ENCODE measurements at places on chromosomes 16 and 17.

DNA sequence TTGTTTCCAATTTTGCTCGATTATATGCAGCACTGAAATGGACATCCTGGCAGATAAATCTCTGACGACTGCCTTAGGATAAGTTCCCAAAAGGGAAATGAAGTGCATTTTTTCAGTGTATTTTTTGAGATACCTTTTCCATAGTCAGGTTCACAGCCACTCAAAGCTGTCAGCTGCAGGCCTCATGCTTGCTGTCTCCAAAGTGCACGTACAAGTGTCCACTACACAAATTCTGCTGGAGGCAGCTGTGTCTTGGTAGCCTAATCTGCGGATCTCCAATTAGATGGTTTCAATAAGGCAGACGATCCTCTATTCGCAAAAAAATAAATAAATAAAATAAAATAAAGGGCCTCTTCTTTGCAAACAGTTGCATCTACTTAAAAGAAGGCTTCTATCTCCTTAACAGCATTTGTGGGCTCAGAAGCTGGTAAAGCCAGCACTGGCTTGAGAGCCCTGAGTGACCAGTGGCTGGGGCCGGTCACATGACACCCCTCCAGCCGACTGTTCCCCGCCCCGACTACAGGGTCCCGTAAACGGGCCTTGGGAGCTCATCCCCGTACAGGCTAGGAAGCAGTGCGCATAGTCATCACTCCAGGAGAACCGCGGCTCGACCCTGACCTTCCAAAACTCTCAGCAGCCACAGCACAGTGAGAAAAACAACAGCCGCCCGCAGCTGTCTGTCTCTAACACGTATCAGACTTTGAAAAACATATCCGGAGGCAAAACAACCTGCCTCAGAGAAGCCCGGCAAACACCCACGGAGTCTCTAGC, 18.8 kb downstream of the RPH3AL start:
- peak; percentile 19 for DNase-seq

GRCh38 chr16:79821911-79822310, 221.4 kb upstream of the MAF start:
- DNase-seq, result no peak

GRCh38 chr16:54996186-54996585, 65.5 kb downstream of the IRX5 start:
- no peak for DNase-seq

- DNase-seq, result no peak
Observed at GRCh38 chr17:55931446-55931845, 180.6 kb downstream of the PCTP start.

DNA sequence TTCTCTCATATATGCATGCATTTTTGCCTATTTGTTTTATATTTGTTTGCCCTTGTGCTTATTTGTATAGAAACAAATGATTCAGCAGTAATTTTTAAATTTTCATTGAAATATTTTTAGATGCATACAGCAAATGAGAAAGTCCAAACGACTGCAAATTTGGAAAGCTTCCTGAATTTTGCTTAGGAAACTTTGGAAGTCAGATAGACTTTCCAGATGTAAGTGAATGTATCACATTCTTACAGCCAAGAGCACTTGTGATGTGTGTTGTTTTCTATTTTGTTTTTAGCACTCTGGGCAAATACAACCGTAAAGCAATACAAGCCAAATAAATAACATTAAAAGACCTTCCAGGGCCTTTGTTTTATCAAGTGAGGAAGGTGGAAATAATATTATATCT, 680.8 kb upstream of the CDH8 start:
- no peak for DNase-seq

DNA sequence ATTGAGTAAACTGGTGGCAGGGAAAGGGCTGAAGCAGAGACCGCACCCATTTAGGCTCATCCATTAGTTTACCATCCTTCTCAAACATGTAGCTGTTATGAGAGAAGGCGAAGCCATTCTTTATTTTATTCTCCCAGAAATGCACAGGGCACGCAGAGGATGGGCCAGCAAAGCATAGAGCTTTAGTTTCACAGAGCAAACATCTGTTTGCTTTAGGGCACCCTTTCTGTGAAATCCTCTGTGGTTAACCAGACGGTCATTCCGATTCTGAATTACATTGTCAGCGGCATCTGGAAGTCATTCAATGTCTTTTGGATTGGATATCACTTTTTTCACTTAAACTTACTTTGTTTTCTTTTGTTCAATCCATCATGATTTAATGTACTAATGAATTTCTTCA, 96.0 kb downstream of the TOX3 start:
- DNase-seq, result no peak

DNA sequence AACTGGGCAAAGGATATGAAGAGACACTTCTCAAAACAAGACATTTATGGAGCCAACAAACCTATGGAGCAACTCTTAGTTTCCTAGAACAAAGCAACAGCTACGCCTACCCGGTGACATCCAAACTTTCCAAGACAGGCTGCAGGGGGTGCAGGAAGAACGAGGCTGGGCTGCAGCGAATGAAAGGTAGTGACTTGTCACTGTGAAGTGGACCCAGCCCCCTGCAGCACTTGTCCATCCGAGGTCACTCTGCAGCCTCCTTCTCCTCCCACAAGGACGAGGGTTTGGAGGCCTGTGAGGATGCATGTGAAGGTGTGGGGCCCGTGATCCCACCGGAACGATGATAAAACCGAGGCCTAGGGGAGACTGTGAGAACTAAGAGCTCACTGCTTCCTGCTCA, 192.6 kb upstream of the RPL38 start:
- no peak for DNase-seq

DNA sequence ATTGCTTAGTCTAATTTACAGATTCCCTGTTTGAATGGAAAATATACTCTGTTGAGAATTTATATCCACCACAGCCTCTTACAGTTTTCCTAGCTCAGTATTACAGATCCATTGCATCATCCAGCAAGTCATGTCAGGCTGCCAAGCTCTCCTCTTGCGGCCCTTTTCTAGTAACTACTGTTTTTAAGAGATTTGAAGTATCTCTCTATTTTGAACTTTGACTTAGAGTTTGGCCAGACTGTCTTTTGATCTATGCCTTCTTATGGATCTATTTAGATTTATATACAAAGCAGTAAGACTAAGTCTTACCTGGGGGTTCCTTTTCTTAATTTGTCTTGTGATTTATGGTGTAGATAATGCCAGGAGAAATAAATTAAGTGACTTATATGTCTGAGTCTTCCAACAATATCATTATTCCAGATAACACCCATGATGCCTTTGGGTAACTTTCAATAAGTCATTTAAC, 53.1 kb upstream of the ABCC11 start:
- DNase-seq, result peak; percentile 95

DNA sequence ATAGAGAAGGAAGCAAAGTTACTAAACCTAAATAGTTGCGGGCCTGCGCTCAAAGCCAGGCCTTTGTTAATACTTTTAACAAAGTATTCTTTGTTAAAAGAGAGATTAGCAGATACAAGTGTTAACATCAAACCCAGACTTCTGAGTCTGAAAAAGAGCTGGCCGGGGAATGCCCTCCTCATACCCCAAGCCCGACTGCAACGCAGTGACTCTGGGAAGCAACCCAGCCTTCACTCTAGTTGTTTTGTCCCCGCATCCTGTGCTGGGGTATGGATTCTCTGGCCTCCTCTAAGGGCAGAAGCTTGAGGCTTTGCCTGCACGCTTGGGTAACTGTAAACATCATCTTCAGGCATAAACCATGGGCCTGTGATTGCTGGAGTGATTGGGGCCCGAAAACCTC, 48.3 kb downstream of the ADCY7 start:
- no peak for DNase-seq

DNA sequence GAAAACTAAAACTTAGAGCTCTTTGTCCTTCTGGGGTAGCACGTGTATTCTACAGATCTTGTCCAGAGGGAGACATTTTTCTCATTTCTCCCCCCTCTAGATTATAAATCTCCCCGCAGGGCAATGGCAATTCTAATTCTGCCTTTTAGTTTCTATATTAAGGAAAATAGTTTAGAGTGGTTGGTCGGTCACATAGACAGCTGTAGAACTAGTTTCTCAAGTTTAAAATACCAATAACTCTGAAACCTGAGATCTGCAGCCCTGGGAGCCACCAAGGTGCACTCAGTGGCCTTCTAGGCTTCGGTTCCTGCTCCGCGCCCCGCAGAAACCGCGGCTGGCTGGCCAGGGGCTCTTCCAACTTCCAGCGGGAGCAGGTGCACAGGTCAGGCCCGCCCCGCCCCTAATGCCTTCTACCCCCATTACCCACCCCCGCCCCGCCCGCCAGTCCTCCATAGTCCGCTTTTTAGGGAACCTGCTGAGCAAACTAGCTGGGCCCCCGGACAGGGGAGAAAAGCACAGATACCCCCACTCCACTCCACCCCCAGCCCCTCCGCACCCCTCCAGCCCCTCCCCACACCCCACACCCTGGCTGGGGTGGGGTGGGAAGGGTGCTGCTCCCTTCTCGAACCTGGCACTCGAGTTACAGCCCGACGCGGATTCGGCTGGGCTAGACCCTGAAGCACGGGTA, 431 bp downstream of the SLFN11 start:
- no peak for DNase-seq

DNA sequence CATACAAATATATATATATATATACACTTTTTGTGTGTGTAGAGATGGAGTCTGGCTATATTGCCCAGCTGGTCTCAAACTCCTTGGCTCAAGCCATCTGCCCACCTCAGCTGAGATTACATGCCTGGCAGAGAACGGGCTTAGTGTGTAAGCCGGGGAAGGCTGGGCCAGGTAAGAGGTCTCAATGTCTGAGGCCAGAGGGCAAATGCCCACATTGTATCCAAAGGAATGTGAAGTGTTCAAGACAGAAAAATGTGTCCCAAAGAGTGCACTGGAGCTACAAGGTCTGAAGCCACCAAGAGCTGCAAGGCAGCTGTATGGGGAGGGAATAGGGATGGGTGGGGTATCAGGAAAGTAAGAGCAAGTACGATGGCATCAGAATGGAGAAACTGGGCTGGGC, 8.8 kb downstream of the CD2BP2 start:
- DNase-seq, result no peak

DNA sequence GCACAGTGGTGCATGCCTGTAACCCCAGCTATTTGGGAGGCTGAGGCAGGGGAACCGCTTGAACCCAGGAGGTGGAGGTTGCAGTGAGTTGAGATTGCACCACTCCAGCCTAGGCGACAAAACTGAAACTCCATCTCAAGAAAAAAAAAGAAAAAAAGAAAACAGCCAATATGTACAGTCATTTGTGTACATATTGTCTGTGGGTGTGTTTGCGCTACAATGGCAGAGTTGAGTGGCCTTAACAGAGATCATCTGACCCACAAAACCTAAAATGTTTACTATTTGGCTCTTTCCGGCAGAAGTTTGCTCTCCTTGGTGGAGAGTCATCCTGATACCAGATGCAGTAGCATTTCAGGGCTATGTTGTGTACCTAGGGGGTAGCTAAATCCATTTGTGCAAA, 57.9 kb downstream of the ARSG start:
- no peak for DNase-seq

GRCh38 chr16:85850344-85850880, 48.5 kb upstream of the IRF8 start:
- no peak for DNase-seq

DNA sequence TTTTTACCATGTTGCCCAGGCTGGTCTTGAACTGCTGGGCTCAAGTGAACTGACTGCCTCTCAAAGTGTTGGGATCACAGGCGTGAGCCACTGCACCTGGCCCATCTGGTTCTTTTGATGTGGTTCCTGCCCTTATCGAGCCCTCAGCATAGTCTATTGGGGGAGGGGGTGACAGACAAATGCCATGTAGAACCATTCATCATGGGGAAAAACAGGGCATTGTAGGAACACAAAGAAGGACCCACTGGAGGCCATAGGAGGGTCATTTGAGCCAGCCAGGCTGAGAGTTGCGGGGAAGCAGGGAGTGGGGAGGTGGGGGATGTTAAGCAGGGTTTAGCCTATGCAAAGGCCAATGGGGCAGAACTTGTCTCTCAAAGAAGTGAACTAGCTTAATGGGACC, 11.9 kb downstream of the SEC14L5 start:
- DNase-seq, result no peak

GRCh38 chr17:75693500-75694481, 26.7 kb downstream of the SAP30BP start:
- DNase-seq, result peak; percentile 86

GRCh38 chr17:49082231-49082630, 50.3 kb upstream of the B4GALNT2 start:
- no peak for DNase-seq

DNA sequence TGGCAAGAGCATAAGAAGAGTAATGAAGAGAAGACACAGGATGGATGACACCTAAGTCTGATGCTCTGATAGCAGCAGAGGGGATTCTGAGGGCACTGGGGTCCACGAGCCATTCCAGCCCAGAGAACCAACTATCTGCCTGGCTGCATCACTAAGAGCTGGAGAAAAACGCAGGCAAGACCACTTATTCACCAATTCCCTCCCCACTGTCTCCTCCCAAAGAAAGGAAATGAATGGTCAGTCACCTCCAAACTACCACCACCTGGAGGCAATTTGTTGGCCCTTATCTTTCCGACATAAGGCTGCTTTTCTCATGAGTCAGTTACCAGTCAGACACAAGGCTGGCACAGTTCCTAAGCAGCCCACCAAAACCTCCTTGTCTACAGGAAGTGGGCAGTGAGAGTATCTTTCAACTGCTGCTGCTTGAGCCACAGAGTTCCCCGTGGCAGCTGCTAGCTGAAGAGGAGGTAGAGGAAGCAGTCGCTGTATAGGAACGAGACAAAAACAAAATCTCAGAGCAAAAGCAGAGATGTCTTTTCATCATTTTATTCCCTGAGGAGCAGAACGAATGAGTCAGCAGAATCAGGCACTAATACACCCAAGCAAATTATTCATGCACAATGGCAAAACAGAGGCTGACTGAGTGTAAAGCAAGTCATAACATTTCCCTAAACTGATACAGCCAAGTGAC, 111.1 kb downstream of the SMG6 start:
- DNase-seq, result peak; percentile 100

GRCh38 chr17:61280338-61280737, 119.3 kb upstream of the TBX2 start:
- DNase-seq, result no peak

DNA sequence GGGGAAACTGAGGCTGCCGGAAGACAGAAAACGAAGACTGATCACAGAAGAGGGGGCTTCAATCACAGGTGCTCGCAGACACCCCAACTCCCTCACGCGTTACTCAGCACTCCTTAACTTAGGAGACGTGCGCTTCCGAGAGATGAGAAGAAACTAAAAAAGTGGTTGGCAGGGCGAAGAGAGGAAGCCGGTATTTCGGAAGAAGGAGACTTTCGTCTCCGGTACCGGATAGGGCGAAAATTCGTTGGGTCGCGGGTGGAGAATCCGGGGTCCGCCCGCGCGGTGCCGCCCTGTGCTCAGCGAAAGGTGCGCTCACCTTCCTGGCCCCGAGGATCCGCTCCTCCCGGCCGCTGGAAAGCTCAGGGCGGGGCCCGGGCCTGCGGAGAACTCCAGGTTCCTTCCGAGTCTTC, 917 bp upstream of the TBX2 start:
- peak; percentile 44 for DNase-seq

GRCh38 chr16:89993971-89994370, 25.3 kb downstream of the DBNDD1 start:
- DNase-seq, result no peak

DNA sequence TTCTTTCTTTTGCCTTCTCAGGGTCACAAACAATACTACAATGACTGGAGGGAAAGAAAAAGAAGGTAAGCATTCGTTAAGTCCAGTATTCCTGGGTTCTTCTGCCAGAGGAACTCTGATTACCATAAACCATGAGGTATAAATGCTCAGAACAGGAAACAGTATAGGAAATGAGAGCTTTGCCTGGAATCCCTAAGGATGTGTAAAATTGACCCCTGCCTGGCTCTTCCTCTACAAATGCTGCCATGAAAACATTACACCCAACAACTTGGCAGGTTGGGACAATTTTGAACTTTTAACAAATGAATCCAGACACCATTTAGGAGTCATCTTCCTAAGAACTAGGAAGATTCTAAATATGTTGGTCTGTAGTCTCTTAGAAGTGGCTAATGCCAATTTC, 173.8 kb downstream of the CDH11 start:
- DNase-seq, result no peak

- no peak for DNase-seq
Observed at GRCh38 chr16:71794943-71795342, 13.7 kb downstream of the AP1G1 start.
